ENCODE measurements at places on chromosomes 7 and 10.

DNA sequence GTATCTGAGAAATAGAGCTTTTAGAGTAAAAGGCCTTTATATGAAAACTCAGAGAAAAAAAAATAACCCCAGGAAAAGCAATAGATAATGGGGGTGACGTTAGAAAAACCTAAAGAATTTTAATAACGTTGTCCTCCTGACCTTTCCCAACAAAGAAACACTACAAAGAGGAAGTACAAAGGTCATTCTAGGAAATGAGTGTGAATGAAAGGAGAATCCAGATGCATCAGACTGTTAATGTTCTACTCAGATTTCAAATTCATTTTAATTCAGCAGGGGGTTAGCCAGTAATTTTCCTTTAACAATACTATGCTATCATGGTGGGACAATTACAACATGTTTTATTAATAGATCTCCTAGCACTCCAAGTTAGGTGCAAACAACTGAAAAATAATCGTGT lies 73.8 kb upstream of the CDK1 start:
- DNase-seq: no peak

DNA sequence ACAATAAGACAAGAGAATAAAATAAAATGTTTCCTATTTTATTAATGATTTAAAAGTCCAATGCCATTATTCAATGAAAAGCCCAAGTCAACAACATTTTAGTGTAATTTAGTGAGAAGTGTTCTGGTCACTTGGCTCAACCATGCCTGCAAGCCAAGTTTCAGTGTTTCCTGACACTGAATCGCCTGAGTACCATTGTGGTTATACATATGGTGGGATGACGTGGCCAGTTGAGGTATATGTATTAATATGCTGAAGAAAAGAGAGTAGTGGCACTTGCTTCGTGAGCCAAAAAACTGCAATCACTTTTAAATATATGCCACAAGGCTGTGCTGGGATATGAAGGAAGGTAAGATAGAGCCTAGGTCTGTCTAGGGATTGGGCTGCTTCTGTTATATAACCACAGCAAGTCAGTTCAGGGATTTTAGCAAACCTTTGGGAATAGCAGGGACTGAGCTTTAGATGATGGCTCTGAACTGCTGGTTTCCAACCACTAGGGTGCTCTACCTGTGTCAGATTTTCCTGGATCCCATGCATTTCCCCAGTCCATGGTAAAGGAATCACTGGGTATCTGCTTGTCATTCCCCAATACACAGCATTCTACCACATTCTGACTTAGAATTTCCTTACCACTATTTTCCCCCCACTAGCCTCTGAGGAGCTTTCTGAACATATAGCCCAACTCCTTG lies 214.0 kb upstream of the PRPS1L1 start:
- no peak for DNase-seq

DNA sequence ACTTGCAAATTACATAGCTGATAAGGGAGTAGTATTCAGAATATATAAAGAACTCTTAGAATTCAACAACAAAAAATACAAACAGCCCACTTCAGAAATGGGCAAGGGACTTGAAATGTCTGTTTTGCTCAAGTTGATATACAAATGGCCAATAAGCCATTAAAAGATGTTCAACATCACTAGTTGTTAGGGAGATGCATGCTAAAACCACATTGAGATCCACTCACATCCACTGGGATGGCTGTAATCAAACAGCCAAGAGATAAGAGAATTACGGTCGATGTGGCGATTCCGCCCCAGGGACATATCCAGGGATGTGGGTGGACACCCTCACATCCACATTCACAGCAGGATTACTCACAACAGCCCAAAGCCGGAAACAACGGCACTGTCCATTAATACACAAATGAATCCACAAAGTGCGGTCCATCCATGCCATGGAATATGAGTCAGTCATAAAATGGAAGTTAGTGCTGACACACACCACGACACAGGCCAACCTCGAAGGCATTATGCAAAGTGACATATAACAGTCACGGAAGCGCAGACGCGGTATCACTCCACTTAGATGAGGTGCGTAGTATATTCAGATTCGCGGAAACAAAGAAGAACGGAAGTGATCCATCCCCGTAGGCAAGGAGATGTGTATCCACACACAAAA lies 227.8 kb downstream of the DNAJB6 start:
- DNase-seq: no peak

DNA sequence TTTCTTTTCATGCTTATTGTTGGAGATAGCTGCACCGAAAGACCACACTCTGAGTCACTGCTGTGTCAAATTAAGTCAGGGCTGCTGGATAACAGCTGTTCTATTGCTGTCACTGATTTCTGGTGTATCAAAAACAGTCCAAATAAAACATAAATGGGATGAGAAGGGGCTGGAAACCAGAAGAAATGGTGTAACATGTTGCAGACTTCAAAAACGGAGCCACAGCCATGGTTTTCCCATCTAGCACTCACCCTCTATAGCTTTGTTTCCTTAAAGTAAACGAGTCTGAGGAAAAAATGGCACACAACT lies 103.3 kb upstream of the DIP2C start:
- DNase-seq: no peak

DNA sequence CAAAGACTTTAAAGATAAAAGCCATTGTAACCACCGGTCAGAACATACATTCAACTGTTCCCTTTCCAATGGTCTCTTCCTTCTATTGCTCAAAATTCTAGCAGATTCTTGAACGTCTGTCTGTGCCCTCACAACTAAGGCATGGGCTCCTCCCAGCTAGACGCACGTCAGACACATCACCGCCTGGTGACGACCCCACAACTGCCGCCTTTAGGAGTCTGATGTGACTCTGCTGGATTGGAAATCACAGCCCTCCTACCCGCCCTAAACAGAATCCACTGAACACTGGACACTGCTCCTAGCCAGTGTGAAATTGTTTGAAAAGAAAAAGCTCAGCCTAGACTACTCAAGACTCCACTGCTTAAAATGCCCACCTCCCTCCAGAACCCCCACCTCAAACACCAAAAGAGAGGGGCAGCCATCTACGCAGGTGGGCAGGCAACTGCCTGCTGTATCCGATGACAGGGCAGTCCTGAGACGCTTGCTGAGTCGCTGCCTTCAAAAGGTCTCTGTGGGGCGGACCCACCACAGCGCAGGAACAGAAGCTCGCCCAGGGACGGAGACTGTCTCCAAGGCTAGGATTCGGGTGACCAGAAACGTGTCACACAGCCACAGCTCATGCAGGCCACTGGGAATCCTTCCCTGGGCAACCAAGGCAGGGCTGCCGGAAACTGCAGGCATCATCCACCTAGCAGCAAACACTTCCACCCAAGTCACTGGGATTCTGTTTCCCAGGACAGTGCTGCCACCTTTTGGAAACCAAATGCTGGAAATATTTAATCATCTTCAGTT lies 34.7 kb downstream of the GSDME start:
- DNase-seq: no peak

DNA sequence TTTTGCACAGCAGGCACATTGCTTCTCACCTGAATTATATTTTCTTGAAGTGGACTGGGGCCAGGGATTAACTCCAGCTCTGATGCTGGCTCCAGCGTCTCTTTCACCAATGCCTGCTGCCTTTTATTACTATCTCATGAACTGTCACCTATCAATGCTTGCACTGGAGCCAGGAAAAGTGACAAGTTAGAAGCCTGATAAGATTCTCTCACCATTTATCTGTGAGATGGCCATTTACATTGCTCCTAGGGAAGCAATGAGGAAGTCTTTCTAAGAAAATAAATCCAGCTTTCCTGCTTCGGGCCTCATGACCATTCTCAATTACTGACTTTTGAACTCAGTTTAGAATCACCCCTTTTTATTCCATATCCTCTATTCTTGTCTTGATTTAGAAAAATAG lies 48.5 kb upstream of the LRRTM3 start:
- DNase-seq: no peak

DNA sequence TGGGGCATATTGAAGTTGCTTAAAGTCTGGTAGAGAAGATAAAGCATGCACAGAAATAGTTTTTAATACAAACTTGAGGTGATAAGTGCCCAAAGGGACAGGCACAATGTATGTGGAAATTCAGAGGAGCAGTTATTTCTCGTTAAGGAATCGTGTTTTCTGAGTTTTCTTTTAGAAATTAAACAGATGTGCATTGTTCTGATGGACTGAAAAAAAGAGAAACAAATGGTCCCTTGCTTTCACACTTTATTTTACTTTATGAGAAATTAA lies 45.6 kb downstream of the CNNM2 start:
- DNase-seq: no peak

GRCh38 chr10:6473901-6474370 lies 106.1 kb downstream of the PRKCQ start:
- no peak for DNase-seq

DNA sequence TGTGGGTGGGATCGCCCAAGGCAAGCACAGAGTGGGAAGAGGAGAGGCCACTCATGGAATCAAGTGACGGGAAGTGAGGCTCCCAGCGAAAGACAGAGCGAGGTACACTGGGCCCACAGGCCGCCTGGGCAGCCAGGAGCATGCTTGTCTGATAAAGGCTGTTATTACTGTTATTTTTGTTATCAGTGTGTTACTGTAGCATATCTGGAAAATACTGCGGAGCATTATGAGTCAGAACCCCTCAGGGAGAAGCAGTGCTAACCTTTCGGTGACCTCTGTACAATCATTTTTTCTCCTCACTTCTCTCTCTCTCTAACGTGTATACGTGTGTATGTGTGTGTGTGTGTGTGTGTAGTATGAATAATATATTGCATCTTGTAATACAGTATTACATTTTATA lies 3.8 kb upstream of the TCERG1L start:
- no peak for DNase-seq

DNA sequence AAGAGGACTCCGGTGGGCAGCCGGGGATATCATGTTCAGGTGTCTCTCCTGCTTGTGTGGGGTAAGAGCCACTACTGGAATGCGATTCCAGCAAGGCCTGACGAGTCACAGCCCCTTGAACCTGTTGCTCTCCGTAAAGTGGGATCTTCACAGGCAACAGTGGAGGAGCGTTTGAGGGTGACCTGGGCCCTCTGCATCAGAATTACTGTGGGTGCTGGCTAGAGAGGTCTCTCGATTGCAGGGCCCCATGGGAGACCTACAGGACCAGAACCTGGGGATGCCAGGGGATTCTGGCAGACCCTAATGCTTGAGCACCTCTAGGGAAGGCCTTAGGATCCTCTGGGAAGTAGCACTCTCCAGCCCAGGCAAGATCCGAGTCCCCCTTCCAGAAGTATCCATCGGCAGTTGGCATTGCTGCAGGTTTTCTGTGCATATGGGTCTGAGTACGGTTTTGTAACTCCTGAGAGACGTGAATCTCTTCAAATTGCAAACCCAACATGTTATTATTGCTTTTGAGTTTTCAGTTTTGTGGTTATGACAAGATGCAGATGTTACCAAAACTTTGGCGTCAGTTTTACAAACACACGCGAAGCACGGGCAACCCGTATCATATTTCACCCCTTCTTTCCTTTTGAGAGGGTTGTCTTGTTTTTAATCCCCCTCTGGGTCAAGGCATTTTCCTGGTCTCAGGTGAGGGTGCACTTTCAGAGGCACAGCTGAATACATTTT lies 4.6 kb downstream of the MGMT start:
- no peak for DNase-seq

DNA sequence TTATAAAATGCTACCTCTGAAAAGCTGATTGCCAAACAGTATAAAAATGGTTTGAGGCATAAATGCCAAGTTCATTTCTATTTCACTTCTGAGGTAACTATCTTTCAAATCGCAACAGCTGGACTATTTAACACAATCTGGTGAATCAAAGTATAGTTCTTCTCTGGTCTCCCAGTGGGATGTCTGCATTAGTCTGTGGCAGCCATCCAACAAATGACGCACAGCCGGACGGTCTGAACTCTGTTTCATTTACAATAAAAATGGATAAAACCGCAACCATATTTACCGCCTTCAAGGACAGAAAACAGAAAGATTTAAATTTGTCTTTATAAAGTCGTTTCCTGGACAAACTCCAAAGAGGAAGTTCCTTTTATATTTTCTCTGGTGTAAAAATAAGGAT lies 41.9 kb downstream of the ENO4 start:
- no peak for DNase-seq

DNA sequence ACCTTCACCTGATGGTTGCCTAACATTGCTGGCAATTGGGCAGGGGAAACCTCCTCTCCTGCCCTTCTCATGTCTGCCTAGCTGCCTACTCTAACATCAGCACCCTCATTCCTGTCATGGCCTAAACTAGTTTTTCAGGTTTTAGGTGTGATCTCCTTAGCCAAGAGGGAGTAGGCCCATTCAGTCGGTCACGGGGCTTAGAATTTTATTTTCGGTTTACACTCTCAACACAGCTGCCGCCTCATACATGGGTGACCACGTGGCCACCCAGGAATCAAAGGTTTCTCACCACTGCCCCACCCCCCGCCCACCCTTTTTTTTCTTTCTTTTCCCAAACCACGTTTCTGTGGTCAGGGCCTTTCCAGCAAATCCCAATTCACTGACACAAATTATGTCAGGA lies 97.2 kb downstream of the RALA start:
- DNase-seq: no peak

All from progenitor cell of endocrine pancreas (in vitro differentiated cells).